Psoas muscle (tissue), 8 donors: ENCODE measurements at places on chromosomes 5 and 9. TPM values are rescaled to one million over a fixed set of nuclear protein-coding genes. Genes with fewer than 3 reads are reported as not detected.
A peak's percentile ranks its signal among the peaks of the same experiment; 100 is the strongest.

The SH3PXD2B gene
- total RNA-seq: 2.5 TPM

The ANKRD20A1 gene
- total RNA-seq: 0.55 TPM

DNA sequence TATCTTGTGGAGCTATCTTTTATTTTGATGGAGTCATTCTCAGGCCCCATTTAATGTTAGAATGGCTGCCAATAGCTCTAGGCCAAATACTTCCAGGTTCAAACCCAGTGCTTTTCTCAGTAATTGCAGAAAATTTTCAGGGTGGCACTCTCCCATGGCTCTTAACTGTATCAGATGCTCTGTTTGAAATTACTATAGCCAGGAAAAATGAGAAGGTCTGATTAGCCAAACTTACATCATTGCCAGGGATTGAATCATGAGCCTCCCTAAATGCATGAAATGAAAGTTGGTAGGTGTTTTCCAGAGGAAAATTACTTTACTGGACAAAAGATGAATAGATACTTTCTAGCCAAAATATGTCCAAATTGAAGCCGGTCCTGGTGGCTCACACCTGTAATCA, 404.8 kb downstream of the MAT2B start:
- DNase-seq: no peak

GRCh38 chr9:136228107-136228875, 17.3 kb downstream of the QSOX2 start:
- DNase-seq: no peak

GRCh38 chr9:18492612-18493011, 18.7 kb downstream of the ADAMTSL1 start:
- no peak for DNase-seq

GRCh38 chr5:126988021-126988569, 42.3 kb downstream of the MARCHF3 start:
- DNase-seq: no peak

DNA sequence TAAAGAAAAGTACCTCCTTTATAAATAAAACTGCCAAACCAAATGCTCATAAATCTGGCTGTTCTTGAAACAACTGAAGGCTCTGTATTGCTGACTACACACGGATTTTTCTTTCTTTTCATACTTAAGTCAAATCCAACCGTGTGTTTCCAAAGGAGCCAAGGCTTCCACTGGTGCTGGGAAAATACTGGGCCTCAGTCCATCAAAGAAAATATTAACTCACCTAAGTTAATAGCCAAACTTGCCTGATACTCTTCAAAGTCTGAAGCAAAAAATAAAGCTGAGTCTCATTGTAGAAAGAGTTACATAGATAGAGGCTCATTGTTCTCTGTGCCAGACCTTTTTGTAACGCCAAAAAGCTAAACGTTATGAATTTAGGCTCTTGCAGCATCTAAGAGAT, 350.4 kb upstream of the CDH9 start:
- no peak for DNase-seq

DNA sequence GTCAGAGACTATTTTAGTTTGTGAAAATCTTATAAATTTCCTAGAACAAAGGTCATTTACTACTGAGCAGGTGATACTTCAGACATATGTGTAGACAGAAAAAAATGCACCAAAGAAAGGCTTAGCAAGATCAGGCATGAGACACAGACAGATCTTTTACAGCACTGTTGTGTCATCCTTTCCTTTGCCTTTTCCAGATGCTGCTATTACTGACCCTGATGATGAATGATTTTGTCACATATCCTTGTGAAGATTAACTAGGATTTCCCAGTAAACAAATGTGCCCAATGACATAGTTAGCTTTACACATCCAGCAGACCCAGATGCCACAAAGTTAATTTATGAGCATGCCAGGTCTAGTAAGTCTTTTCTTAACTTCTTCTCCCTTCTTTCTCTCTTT, 68.2 kb downstream of the DMRTA1 start:
- DNase-seq: no peak

GRCh38 chr5:112210430-112211005, 208.6 kb downstream of the EPB41L4A start:
- peak; percentile 50 for DNase-seq

DNA sequence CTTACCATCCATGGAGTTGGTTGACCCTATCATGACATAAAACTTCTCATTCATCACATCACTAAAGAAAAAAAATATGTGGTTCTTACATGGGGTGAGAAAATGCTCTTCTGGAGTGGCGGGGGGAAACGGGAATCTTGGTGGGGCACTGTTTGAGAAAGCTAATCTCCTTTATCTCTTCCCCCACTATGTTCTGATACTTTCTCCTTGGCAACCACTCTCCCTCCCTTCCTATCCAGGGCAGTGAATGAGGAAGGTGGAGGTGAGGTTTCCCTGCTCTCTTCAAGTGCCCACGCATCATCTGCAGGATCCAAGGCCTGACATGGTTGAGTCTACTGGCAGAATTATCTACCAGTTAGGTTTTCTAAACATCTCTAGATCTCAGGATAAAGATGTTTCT, 220.8 kb upstream of the TBCA start:
- no peak for DNase-seq

DNA sequence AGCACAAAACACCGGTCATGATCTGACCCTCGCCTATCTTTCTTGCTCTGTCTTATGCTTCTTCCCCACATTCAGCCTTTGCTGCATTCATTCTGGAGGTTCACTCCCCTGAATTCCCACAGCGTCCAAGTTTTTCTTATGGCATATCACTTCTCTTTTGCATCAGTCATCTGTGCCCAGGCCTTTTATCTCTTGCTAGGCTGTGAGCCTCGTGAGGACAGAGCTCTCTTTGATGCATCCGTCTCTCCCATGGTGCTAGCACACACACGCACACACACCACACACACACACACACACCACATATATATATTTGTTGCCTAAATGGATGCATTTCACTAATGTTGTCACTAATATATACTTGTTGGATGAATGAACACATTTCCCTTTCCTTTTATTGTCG, 45.8 kb upstream of the ATG10 start:
- DNase-seq: no peak
